ENCODE measurements at places on chromosomes 6 and 20.

- DNase-seq, result no peak
These were observed 230.8 kb upstream of the FLRT3 start for GRCh38 chr20:14568225-14568624.

GRCh38 chr6:45387236-45387635 is 9.5 kb upstream of the SUPT3H start:
- DNase-seq, result peak; percentile 62

DNA sequence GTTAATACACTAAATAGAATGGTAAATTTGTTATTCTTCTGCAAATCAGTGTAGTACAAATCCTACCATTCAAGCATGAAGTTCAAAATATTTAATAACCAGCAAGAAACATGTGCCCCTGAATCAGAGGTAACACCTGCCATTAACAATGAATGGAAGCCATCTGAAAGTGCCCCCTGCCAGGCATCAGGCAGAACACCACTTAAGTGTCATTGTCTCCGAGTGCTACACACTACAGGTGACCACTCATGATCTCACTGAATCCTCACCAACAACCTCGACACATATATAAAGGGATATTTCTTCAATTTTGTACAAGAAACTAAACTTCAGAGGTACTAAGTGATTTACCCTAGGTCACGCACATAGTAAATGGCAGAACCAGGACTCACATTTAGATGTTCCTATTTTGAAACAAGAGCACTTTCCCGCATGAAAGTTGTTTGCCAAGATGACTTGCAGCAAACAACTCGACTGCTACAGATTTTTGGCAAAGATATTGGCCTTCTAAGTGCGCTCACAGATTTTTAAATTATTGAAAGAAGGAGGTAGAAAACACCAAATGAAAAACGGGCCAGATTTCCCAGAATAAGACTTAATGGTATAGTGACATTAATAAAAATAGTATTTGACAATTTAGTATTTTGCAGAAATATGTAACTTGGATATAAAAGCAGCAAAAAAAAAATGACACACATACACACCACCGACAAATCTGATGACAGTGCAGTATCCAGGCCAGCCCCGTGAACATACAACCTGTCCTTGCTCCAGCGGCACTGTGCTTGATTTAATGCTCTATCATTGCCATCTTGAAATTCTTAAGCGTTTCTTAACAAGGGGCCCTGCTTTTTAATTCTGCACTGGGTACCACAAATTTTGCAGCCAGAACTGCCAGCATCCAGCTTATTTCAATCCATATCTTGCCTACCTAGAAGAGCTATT is 274.5 kb downstream of the ALDH8A1 start:
- DNase-seq, result no peak

GRCh38 chr6:130434174-130434873 is 68.5 kb downstream of the TMEM200A start:
- peak; percentile 73 for DNase-seq

DNA sequence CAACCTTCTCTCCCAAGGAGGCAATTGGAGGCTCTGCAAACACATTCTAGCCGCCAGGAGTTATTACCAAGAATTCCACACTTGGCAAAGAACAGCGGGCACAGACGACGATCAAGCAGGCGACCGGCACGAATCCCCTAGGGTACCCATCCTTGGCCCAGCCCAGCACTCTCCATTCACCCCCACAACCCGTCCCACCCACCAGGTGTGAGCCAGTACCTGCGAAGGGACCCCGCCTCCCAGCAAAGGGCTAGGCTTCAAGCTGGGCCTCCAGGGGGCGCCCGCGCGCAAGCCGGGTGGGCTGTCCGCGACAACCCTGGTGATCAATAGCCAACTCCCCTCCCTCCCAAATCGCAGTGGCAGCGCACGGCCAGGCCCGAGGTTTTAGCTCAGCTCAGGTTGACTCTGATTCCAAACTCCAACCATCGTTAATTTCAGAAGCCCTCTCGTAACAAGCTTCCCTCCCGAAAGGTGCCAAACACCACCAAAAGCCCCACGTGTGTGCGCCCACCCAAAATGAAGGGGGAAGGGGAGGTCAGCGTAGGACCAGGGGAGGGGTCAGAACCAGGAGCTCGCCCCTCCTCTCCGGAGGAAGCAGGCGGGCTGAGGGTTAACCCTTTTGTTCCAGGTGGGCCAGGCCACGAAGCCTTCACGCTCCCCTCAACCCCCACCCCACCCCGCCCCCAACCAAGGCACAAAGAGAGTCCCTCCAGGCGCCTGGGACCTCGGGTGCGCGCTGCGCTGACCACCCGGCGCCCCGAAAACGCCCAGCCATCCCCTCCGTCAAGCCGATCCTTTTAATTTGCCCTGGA is 2.1 kb downstream of the SALL4 start:
- no peak for DNase-seq

- DNase-seq, result peak; percentile 87
These were observed 372.7 kb downstream of the CDKAL1 start for GRCh38 chr6:20906945-20907344.

All from IMR-90 (cell line).